Neural progenitor cell (in vitro differentiated cells): ENCODE measurements at places on chromosomes 13 and 19. TPM values are rescaled to one million over a fixed set of nuclear protein-coding genes. Genes with fewer than 3 reads are reported as not detected.

- DNase-seq: peak; percentile 66
Observed at GRCh38 chr19:4279267-4279529, 132 bp downstream of the SHD start.

DNA sequence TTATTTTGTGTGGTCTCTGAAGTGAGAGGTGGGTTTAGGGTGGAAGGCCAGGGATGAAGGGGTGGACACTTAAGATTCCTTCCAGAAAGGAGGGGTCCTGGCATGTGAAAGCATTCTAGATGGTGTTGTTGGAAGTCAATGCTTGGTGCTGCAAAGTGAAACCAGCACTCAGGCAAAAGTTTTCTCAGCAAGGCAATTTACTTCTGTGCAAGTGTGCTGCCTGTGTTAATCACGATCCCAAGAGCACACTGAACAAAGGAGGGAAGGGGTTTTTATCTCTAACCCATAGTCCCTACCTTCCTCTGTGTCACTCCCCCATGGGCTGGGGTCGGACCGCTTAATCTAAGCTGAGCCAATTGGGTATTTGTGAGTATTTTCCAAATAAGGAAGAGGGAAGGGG is 1.3 kb downstream of the ZNF134 start:
- DNase-seq: no peak

- DNase-seq: no peak
Observed at GRCh38 chr19:51382004-51382403, 5.8 kb downstream of the LIM2 start.

GRCh38 chr19:52170863-52171320 is 529 bp downstream of the ZNF836 start:
- DNase-seq: peak; percentile 57

Gene PALM
- total RNA-seq: 13.9 and 40.7 TPM in 2 replicates

Gene METTL21C
- not detected in 2 replicates for total RNA-seq

DNA sequence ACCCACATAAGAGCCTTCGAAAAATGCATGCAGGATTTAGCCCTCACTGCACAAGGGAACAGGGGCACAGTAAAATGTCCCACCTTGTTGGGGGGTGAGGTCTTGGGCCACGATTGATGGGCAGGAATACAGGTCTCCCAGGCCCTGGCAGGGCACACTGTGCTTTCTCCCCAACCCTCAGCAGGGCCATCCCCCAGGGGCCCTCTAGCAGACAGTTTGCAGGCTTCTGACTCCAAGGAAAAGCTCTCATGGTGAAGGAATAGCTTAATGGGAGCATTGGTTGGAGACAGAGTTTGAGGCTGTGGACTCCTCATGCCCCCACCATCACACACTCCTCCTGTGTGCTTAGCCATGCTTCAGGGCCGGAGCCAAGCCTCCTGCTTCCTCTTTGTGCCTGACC is 484.6 kb downstream of the ZNF536 start:
- no peak for DNase-seq

DNA sequence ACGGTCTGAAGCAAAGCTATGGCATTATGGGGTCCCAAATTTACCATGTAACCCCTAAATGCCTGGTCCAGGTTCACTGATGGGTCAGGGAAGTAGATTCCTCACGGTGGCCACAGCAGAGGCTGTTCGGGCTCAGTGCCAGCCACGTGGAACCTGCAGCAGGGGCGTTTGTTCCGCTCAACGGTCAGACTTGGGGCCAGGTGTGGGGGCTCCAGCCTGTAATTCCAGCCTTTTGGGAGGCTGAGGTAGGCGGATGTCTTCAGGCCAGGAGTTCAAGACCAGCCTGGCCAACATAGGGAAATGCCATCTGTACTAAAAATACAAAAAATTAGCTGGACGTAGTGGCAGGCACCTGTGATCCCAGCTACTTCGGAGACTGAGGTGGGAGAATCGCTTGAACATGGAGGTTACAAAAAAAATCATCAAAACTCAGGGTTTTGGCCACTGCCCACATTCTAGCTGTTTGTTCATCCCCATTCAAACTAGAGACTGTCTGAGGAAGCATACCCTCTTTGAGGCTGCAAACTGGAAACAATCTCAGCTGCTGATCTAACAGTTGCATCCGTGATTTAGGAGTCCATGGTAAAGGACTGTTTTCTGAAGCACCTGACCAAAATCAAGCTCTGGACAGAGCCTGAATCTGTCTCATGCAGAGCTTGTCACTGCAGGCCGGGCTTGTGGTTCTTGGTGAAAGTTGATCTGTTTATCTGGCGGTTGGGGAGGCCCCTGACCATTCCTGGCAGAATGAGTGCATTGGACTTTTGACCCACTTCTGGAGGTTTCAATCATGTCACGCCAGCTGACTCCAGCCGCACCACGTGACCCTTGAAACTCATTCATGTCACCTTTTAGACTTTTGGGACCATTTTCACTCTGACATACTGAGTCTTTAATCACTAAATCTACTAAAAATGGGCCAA is 30.2 kb upstream of the ZNF331 start:
- DNase-seq: no peak

Gene ZNF576
- 6.8 and 9.0 TPM in 2 replicates for total RNA-seq

Gene APOC4
- total RNA-seq: not detected in 2 replicates

Gene GRIK5
- total RNA-seq: 5.8 and 19.4 TPM in 2 replicates

DNA sequence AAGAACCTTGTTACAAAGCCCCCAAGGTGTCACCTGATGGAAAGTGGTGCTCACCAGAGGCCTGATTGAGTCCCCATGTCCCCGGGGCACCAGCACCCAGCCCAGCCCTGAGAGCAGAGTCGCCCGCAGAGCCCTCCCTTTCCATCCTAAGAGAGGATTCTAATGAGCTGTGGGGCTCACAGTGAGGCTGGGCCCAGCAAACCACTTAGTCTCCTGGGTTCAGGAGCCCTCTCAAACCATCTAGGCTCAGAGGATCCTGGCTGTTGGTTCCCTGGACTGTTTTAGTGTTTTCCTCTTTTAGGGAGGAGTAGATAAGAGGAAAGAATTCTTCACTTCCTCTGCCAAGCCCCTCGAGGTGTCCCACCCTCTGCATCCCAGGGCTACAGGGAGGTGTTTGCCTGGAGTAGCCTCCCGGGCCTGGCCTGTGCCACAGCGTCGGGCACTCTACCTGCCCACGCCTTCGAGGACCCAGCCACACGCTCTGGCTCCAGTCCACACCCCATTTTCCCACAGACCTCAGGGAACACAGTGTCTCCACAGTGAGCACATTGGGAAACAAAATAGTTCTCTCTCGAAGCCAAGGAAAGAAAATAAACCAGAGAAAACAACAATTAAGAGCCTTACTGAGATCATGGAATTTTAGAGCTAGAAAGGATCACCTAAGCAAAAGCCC is 34.4 kb downstream of the DHRS12 start:
- no peak for DNase-seq

DNA sequence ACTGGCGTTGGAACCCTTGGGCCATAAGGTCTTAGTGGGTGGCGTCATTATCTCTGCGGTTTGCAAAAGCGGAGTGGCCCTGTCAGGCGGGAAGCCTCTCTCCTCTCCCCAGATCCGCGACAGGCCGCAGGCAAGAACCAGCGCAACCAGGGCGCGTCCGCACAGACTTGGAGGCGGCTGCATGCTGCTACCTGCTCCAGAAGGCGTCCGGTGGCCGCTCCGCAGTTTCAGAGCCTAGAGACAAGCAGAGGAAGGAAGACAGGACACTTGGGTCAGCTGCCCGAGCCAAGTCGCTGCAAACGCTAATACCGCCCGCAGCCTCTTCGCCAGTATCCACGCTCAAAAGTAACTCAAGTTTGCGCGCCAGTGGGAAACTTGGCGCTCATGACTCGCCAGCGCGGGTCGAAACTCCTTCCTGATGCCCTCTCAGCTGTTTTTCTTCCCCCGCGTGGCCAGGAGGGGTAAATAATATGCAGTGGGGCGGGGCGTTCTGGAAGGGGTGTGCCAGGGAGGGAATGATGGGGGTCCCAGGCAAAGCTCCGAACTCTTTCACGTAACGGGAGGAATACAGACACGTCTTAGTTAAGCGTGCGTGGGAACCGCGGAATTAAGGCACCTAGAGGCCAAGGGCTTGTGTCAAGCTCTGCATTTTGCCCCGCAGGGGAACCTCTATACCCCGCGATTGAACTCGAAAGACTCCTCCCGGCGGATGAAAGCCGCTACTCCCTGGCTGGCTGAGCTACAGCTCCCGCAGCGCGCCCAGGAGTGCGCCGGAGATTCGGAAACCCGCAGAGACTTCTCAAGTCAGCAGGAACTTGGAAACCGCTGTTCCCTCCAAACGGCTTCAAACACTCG is at the start of gene EDNRB:
Gene EDNRB, minus strand, starts transcription at position 441 of the 855 bp plus-strand sequence. Its CDS starts 258 bp downstream, at position 183.
- peak; percentile 58 for DNase-seq

GRCh38 chr13:105083992-105084391 is 1451.5 kb downstream of the EFNB2 start:
- DNase-seq: no peak

Gene HSPB6
- not detected in 2 replicates for total RNA-seq

Gene ZNF729
- not detected in 2 replicates for total RNA-seq

GRCh38 chr19:16075430-16076153 is 703 bp upstream of the TPM4 start:
- peak; percentile 11 for DNase-seq

DNA sequence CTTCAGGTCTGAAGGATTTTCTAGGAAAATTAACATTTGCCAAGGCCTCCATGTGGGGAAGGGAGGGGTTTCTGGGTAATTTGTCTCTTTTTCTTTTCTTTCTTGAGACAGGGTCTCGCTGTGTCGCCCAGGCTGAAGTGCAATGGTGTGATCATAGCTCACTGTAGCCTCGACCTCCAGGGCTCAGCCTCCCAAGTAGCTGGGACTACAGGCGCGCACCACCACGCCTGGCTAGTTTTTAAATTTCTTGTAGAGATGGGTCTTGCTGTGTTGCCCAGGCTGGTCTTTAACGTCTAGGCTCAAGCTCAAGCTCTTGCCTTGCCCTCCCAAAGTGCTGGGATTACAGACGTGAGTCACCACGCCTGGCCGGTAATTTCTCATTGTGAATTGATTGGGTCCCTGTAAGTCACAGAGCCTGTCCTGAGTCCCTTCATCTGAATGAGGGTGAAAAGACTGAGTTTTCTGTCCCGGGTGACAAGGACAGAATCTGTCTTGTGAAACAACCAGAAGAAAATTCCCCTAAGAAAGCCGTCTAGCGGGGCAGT is 10.0 kb upstream of the SPC24 start:
- no peak for DNase-seq

DNA sequence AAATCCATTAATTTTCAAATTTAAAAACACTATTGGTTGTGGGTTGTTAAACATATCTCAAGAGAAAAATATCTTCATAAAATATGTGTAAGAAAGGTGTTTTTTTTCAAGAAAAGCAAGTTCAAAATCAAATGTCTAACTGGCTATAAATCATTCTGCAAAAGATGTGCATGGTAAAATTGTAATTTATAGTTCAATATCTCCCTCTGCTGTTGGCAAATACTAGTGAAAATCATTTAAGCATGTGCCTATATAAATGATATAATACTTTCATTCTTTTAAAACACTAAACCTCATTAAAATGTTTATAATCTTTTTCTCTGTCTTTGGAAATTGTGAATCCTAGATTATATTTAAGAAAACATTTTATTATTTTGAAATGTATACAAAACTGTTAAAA is 17.2 kb upstream of the SLITRK6 start:
- DNase-seq: no peak

Gene RFPL4A
- total RNA-seq: not detected in 2 replicates

GRCh38 chr19:50516456-50516855 is 2.7 kb upstream of the ASPDH start:
- no peak for DNase-seq

- DNase-seq: peak; percentile 79
Observed at GRCh38 chr13:72726726-72727416, 558 bp downstream of the MZT1 start.

GRCh38 chr19:28303502-28303901 is 909.4 kb downstream of the UQCRFS1 start:
- DNase-seq: no peak

DNA sequence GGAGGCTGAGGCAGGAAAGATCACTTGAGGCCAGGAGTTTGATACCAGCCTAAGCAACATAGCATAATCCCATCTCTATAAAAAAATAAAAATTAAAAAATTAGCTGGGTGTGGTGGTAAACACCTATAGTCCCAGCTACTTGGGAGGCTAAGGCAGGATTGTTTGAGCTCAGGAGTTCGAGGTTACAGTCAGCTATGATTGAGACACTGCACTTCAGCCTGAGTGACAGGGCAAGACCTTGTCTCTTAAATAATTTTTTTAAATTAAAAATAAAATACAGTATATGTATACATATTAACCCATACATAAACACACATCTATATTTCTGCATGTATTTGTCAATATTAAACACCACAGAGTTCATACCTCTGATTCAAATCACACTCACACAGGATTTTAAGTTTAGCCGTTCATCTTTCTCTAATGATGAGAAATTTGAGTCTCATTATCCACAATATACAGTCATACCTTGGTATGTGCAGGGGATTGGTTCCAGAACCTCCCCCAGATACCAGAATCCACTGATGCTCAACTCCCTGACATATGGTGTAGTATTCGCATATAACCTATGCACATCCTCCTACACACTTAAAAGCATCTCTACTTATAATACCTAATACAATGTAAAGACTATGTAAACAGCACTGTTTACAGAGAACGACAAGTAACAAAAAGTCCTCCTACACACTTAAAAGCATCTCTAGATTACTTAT is 44.7 kb downstream of the PSPC1 start:
- no peak for DNase-seq

DNA sequence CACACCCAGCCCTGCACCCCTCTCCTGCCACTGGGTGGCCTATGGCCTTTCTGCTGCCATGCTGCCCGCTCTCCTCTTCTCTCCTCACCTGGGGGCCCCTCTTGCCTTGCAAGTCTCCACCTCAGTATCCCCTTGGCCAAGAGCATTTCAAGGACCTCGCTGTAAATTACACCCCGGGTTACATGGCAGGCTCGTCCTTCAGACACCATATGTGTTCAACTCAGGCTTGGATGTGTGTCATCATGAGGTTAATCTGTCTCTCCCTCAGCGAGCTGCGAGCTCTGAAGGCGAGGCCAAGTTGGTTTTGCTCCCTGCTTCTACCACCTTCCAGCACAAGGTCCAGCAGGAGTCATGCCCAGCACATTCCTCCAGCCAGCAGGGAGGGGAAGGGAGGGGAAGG is 74.8 kb upstream of the TM9SF2 start:
- no peak for DNase-seq
